Activated naive CD8-positive, alpha-beta T cell treated with anti-CD3 and anti-CD28 coated beads, Interleukin-2, amount 50 U/mL, for 24 hours (primary cell): ENCODE measurements at places on chromosomes 5 and 9.
A peak's percentile ranks its signal among the peaks of the same experiment; 100 is the strongest.

GRCh38 chr5:164062304-164062703 is 556.9 kb downstream of the MAT2B start:
- DNase-seq, result no peak

GRCh38 chr5:181198905-181199519 is 6.0 kb downstream of the TRIM7 start:
- no peak for DNase-seq

- DNase-seq, result no peak
Observed at GRCh38 chr9:89462817-89463683, 34.9 kb downstream of the SEMA4D start.

GRCh38 chr5:158056130-158056825 is 197.3 kb upstream of the CLINT1 start:
- DNase-seq, result no peak

DNA sequence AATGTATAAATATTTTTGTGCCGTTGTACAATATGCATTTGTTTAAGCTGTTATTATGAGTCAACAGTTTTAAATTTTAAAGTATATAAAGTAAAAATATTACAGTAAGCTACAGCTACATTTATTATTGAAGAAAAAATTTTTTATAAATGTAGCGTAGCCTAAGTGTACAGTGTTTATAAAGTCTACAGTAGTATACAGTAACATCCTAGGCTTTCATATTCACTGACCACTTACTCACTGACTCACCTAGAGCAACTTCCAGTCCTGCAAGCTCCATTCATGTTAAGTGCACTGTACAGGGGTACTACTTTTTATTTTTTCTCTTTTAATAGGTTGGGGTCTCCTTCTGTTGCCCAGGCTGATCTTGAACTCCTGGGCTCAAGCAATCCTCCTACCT is 30.6 kb downstream of the SIL1 start:
- DNase-seq, result no peak

DNA sequence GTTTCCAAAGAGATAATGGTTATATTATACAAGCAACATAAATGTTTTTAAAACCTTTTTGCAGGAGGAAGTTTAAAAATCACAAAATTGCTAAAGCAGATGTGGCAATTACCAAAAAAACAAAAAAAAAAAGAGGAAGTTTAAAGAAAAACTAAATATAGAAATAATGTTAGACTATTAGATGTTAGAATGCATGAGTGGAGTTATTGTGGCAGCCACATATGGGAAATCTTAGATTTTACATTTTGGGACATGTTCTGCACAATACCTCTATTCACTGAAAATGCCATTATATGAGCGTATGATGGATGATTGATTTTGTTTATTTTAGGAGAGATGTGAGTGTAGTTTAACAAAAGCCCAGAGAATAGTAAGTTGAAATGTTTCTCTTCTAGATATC is 31.2 kb upstream of the DTWD2 start:
- no peak for DNase-seq

- peak; percentile 22 for DNase-seq
Observed at GRCh38 chr9:95018099-95018936, 291.8 kb downstream of the AOPEP start.

DNA sequence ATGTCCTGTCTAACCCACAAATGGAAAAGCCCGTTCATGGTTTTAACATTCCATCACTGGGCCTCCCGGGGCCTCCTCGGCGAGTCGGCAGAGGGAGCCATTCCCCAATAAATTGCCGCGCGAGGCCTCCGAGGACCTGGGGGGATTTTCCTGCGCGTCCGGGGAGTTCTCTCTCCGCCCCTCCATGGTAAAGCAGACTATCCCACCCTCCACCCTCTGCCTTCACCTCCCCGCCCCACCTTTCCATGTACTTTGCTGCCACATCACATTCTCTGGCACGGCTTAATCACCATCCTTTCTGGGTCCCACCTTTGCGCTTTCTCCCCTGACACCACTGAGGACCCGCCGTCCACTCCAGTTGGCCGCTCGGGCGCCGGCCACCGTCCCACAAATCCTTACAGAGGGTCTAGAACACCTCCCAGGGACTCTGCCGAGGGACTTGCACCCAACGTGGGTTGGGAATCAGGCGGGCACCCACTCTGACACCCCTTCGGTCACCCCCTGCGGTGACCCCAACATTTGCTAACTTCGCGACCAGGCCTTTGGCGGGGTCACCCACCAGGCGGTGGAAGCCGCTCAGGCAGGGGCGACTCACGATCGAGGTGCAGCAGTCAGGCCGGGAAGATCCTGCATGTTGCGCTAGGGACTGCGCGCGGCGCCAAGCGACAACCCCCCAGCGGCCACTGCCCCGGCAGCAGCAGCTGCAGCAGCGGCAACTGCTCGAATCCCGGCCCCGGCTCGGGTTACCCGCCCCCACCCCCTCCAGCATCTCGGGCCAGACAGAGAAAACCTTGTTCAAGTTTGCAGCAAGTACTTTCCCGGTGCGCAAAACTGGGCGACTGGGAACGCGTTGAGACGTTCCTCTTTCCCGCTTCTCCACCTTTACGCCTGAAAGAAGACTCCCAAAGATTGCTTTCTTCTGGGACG is at the start of gene MEGF10:
Gene MEGF10, plus strand, starts transcription at position 778 of the 927 bp plus-strand sequence. CDS start 40,513 bp downstream, outside the sequence.
- DNase-seq, result peak; percentile 56

- DNase-seq, result no peak
Observed at GRCh38 chr5:15993334-15993733, 186.3 kb downstream of the MARCHF11 start.

DNA sequence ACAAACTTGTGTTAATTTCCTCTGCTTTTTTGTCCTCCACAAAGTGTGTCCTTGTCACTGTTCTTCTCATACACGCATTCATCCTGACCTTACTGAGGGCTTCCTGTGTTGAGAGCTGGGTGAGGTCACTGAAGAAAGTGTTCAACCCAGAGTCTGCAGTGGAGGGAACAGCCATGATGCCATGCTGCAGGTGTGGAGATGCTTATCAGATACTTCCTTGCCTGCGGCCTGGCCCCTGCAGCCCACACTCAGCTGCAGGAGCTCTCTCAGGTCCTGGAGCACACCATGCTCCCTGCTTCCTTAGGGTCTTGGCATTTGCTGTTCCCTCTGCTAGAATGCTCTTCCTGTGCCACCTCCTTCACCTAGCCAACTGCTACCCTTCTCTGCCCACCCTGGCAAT is 108.1 kb upstream of the SPRY4 start:
- peak; percentile 32 for DNase-seq

DNA sequence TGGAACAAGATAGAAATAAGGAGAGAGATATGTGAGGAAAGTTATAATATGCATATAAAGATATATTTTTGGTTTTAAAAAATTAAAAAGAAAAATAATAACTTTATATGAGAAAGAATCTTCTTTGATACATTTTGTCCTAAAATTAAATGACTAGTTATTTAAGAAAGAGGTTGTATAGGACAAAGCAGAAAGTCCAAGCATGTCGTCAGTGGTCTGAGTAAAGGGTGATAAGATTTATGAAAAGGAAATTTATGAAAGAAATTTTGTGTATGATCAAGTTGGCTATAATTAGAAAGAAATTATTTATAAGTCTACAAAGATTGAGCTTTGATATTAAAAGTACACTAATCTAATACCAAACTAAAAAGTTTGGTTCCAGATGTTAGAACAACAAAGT is 32.0 kb downstream of the GTF3C4 start:
- no peak for DNase-seq

GRCh38 chr5:30001826-30002225 is 1191.7 kb upstream of the CDH6 start:
- no peak for DNase-seq

DNA sequence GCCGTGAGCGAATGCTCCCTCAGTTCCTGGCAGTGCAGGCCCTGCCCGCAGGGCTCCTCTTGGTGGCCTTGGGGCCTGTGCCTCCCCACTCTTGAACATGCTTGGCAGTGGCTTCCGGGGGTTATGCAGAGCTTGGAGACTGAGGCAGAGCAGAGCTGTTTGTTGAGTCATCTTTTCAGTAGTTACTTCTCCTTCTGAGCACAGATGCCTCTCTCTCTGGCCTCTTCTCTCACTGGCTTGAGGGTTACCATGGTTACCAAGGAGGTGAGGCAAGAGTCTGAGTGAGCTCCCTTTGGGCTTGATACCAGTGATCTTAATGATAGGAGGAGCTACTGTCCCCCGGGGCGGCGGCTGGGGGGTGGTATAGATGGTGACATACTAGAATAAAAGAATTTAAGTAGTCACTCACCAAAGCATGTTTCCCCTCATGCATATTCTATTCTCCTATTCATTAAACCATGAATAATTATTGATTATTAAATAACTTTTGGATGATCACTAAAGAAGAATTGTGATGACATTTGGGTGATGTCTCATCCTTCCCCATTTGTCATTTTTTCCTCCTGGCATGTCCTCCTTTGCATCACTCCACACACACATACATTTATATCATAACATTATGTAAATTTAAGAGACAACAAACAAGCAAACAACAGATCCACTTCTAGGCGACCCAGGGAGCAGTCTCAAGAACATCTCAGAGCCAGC is 111.1 kb downstream of the ARHGAP26 start:
- DNase-seq, result no peak

GRCh38 chr9:84850830-84851392 is 181.4 kb downstream of the NTRK2 start:
- DNase-seq, result no peak

GRCh38 chr9:111986035-111986556 is 89.5 kb downstream of the UGCG start:
- DNase-seq, result no peak

DNA sequence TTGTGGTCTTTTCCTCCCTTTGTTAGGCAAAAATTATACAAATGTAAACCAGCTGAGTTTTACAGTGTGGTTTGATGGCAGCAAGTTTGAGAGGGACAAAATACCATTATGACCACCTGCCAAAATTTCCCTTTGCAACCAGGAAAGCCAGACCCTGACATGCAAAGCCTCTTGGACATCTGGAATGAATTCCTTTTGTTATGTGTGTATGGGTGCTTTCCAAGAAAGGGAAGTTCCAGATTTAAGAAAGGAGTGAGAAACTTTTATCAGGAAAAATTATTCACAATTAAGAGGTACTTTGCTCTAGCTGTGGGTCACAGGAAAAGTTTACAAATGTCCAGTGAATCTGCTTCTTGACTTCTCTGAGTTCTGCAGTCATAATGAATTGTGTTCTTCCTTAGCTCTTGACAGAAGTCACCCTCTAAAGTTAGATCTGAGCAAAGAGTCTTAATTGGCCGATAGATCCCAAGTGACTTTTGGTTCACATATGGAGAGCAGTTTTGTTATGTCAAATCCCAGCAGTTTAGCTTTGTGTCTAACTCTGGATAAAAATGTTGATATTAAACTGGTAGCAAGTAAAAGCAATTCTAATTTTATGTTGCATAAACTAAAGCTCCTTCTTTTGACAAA is 295.9 kb upstream of the ZNF608 start:
- DNase-seq, result no peak

DNA sequence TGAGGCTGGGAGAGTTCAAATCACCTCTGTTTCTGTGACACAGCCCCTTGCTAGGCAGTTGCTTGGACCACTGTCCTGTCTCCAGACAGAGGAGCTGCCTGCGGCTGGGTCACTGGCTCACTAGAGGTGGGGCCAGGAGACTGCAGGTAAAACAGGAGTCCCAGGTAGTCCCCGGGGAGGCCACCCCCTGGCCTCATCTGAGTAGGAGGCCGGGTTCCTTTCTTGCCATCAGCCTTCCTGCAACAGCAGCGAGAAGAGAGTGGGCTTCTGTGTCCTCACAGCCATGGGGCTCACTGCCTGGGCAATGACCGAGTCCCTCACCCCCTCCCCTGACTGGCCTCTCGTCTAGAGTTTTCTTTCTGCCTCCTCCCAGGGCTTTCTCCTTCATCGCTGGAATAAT is 197.5 kb downstream of the CDK5RAP2 start:
- DNase-seq, result no peak

DNA sequence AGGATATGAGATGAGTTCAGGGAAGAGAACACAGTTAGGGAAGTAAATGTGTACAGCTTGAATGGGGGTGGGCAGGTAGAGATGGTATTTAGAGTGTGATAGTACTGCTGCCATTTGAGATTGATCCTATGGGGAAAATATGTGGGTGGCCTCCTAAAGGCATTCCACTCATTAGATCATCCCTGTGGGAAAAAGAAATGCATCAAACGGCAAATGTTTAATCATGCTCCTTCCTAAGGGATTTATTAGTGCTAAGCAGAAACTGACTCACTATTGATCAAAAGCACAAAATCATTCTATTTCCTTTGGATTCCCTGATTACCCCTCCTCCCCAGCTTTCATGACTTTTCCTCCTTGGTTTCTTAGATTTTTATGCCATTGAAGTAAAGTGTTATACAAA is 36.4 kb upstream of the SMC5 start:
- no peak for DNase-seq

DNA sequence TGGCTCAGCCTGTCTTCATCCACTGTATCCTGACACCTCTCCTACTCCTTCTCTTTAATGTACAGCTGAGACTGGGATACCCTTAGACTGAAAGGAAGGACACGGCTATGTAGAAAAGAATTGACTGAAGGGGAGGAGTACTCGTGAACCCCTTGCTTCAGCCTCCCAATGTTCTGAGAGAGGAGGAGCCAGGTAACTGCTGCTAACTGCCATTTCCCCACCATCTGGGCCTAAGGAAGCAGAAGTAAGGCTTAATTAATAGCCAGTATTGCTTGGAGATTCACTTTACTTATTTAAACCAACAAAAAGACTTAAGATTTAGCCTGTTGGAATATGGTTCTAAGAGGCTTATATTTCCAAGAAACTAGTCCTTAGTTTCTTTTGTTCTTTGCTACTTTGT is 18.8 kb upstream of the RGS3 start:
- no peak for DNase-seq

DNA sequence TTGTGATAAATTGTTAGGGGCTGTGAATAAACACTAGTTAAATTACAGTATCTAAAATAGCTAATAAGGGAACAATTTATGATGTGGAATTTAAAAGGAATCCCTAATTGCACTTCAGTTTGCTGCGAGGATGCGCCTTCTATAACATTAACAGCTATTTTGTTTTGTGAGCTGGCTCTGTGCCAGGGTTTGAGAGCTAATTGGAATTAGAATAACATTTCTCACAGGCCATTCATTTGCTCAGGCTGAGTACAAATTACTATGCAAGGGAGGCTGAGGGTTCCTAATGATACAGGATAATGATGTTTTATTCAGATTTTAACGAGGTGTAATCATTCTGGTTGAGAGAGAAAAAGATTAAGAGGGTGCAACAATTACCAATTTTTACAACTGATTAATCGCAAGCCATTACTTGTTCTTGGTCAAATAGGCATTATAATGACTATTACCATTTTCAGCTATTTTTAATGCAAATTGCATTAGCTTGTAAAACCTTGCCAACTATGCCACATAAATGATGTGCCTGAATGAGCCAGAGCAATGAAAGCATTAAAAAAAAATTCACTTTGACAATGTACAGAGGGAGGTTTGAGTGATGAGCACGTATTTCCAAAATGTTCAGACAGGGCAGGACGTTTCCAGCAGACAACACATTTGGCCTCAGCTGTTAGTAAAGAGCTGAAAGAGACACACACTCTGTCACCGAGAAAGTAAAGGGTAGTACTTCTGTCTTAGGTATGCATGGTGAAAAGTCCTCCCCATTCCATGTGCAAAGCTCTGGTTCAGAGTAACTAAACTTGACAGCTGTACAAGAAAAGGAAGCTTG is 576.5 kb downstream of the TLE1 start:
- no peak for DNase-seq

- no peak for DNase-seq
Observed at GRCh38 chr9:22228542-22228941, 218.1 kb upstream of the DMRTA1 start.
